ENCODE measurements at places on chromosomes 1 and 21. TPM values are rescaled to one million over a fixed set of nuclear protein-coding genes. Genes with fewer than 3 reads are reported as not detected.

Gene RGS4
- 1.4 TPM for total RNA-seq

DNA sequence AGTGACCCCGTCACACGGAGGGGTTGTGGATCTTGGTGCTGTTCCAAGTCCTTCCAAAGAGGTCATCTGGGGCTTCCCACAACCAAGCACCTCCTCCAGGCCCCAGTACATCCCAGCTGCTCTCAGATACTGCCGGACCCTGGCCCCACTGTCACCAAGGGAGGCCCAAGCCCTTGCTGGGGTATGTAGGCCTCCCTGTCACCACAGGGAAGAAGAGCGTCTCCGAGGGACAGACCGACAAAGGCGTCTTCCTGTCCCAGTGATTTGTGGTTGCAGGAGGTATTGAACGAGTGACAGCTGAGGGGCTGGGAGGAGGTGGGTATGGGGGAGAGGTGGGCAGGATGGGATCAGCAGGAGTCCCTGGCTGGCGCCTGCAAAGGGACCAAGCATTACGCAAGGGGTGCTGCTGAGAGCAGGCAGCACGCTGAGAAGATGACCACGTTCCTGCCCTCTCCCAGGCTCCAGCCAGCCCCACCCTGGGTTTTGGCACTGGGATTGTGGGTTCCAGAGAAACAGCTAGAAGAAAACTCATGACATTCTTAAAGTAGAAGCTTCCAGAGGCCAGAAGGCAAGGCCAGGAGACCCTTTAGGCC, 29.7 kb downstream of the LRP8 start:
- DNase-seq = no peak

GRCh38 chr1:153250166-153250565, 9.3 kb upstream of the LORICRIN start:
- no peak for DNase-seq

Gene LHX8
- not detected for total RNA-seq

Gene SSX2IP
- 10.6 TPM for total RNA-seq

Gene OR6K3
- not detected for total RNA-seq

DNA sequence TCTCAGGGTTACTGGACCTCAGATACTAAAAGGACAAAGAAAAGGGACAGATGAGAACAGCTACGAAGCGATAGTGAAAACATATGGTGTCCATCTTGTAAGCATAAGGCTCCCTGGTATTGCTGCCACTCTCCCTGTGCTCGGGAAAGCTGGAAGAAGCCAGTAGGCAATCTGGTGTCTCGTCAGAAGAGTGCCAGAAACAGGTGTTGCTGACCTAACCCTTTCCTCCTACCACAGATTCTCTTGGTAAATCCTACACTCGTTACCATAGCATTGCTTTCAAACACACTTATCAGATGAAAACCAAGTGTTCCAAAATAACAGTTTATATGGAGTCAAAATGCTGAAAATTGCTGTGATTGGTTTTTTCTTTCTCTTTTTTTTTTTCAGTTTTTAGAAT, 146.3 kb downstream of the NRIP1 start:
- no peak for DNase-seq

DNA sequence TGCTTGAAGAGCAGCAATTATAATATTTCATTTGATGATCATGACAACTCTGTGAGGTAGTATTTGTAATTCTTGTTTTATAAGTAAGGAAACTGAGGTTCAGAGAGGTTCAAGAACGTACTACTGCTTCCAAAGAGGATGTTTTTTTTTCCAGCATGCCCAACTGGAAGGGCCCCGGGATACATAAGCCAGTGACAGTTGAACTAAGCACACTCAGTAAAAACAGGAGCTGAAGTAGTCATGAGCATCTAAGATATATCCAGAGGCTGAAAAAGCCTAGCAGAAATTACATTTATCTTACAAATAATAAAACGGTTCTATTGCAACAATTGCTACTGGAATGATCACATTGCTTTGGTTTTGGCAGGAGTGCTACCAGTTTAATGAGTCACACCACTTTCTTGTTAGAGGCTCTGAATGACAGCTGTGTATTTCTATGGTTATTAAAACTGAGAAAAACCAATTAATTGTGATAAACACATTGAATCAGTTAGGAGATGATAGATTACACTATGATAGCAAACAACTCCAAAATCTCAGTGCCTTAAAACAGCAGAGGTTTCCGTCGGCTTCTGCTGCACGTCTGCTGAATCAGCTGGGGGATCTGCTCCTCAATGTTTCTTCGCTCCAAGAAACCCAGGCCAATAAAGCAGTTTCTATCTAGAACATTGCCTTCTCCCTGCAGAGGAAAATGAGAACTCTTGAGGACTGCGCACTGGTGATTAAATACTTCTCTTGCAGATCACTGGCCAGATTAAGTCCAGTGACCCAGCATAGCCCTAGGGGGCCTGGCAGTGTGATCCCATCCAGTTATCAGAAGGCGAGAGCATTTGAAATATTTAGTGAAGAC, 522.7 kb downstream of the PLPP3 start:
- DNase-seq = peak; percentile 90
